ENCODE measurements at places on chromosomes 12 and 14.

GRCh38 chr12:97274386-97274785, 188.2 kb upstream of the RMST start:
- no peak for DNase-seq

GRCh38 chr14:101733211-101733610, 28.3 kb upstream of the PPP2R5C start:
- no peak for DNase-seq

- no peak for DNase-seq
These were observed 224.5 kb upstream of the PELI2 start for GRCh38 chr14:55893705-55894104.

- DNase-seq = no peak
These were observed 18.9 kb downstream of the CMAS start for GRCh38 chr12:22064968-22065367.

GRCh38 chr12:110860833-110861296, 14.1 kb downstream of the CCDC63 start:
- no peak for DNase-seq

DNA sequence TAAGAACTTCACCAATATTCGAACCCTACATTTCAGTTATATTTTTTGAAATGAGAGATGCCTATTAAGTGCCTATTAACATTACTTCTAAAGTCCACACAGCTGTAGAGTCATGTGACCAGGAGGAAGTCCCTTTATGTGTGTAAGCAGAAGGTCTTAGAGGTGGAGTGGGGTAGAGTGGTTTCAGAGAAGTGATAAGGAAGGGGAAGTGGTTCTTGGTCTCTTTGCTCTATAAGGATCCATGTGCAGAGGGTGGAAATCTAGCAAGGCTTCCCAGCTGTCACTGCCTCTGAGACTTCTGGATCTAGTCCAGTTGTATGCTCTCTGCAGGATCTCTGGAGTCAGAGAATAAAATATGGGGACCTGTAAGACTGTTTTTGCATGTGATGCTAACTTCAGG, 673.9 kb downstream of the FLRT2 start:
- no peak for DNase-seq

GRCh38 chr12:3432176-3432742, 58.7 kb upstream of the PRMT8 start:
- no peak for DNase-seq

- no peak for DNase-seq
These were observed 8.4 kb downstream of the MTA1 start for GRCh38 chr14:105427936-105428485.

GRCh38 chr12:80815351-80815750, 98.6 kb downstream of the MYF5 start:
- no peak for DNase-seq

- no peak for DNase-seq
These were observed 22.8 kb downstream of the CRACR2A start for GRCh38 chr12:3730111-3730510.

DNA sequence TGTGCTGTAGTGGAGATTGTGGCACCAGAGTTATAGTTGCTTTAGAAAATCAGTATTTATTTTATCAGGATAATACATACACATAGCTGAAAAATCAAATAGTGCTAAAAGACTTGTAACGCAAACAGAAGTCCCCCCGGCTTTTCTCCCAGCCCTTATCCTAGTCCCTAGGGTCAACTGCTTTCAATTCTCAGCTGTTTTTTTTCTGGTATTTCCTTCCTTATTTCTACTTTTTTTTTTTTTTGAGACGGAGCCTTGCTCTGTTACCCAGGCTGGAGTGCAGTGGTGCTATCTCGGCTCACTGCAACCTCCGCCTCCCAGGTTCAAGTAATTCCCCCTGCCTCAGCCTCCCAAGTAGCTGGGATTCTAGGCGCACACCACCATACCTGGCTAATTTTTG, 8.4 kb upstream of the CTDSP2 start:
- DNase-seq = no peak

DNA sequence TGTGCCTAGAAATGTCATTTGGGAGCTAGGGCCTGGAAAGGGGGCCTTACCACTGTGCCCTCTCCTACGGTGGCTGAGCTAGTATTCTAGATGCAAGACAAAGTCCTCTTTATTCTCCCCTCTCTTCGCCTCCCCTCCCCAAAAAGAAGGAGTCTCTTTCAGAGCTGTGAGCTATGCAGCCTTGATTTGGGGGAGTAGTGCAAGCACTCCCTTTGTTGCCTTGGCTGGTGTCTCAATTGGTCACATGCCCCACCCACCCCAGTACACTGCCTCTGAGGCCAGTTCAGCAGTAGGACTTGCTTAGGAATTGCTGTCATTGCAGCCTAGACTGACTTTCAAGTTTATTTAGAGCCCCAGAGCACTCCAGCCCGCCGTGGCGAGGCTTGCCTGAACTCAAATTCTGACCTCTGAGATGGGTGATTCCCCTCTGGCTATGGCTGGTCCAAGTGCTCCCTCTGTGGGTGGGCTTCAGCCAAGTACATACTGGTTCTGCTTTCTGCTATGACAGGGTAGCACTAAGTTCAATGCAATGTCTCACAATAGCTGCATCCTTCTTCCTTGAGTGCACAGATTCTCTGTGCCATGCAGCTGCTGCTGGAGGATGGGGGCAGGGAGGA, 37.0 kb upstream of the FBXO33 start:
- DNase-seq = no peak

- no peak for DNase-seq
These were observed 53.9 kb upstream of the NCOR2 start for GRCh38 chr12:124621296-124621660.

DNA sequence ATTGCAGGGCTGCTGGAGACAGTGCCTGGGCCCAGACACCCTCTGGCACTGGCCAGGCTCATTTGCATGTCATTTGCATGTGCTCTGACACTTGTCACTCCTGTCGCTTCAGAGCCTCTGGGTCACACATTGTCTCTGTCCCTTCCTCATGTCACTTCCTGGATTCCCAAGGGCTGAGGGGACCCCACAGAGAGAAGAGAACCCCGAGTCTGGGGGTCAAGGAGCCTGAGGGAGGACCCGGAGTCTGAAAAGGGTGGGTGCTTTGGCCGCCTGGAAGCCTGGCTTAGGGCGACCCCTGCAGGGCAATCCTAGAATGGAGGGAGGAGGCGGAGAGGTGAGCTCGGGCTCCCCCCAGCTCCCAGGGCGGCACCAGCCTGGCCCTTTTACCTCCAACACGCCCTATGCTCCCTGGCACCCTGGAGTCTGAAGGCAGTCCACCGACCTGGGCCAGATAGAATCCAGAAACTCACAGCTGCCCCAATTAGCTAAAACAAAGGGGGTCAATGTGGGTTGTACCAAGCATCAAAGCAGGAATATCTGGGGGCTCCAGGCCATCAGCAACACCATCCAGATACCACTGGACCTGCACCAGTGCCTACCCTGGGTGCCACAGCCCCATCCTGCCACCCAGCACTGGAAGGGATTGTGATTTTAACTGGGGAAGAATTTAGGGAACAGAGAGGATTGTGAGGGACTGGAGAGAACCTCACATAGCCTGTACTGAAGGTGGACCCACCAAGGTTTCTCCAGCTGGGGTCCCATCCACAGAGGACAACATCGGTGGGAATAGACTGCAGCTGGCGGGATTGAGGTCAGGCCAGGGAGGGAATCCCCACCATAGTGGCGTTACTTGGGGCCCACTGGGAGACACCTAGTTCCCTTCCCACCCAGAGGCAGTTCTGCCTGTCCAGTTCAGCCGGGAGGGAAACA, 21.8 kb upstream of the KRT78 start:
- DNase-seq = peak; percentile 62

GRCh38 chr14:24518851-24519250, 10.8 kb upstream of the CMA1 start:
- no peak for DNase-seq

- DNase-seq = no peak
These were observed 206.4 kb upstream of the ALG10B start for GRCh38 chr12:38110026-38110699.

- no peak for DNase-seq
These were observed 32.9 kb upstream of the EEA1 start for GRCh38 chr12:92961949-92962348.

- DNase-seq = no peak
These were observed 175.8 kb downstream of the SLC41A2 start for GRCh38 chr12:104782296-104782695.

DNA sequence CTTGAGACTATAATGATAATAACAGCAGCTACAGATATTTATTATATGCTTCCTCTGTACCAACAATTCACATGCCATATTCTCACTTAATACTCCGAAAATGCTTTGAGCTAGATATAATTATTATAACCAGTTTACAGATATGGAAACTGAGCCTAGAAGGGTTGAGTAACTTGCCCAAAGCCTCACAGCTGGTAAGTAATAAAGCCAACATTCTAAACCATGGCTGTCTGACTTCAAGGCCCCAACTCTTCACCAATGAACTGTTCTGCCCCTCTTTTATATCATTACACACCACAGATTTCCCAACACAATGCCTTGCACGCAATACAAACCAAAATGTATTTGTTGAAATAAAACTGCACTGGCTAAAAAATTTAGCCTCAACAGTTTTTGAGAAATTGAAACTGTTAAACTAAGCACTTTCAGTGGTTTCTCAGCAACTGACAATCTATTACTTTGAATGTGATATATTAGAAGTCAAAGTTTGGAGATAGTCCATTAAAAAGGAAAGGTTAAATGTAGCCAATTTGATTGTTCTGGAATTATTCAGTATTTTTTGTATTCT, 222.5 kb upstream of the ARHGAP5 start:
- no peak for DNase-seq

- peak; percentile 90 for DNase-seq
These were observed 23.5 kb upstream of the ZFP36L1 start for GRCh38 chr14:68816183-68816942.

DNA sequence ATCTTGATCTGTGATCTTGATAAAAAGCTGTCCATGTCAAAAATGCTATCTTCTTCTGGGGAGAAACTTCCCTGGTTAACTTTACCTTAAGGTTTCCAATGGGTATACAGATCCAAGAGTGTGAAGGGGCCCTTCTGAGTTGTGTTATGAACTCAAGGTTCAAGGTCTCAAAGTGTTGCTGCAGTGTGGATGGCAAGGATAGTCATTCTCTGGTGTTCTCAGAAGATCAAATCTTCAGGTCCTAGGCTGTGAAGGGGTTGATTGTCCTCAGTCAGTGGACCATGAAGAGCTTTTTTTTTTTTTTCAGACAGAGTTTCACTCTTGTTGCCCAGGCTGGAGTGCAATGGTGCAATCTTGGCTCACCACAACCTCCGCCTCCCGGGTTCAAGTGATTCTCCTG, 114.4 kb downstream of the SPTSSA start:
- no peak for DNase-seq

DNA sequence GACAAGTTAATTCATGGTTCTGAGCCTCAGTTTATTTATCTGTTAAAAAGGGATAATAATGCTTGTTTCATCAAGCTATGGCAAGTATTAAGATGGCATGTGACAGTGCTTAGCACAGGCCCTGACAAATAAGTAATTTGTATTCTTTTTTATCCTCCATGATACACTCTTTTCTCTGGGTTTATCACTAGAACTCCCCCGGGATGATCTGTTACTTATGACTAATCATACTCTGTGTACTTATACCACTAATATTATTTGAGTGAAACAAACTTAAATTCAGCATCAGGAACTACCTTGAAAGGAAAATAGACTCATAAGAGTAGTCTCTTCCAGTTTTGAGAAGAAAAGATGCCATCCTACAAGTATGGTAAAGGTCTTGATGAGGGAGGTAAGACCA, 283.8 kb downstream of the PAWR start:
- DNase-seq = no peak

- DNase-seq = no peak
These were observed 163.3 kb downstream of the DACT1 start for GRCh38 chr14:58801086-58801485.

GRCh38 chr14:56087671-56088471, 30.3 kb upstream of the PELI2 start:
- DNase-seq = no peak

DNA sequence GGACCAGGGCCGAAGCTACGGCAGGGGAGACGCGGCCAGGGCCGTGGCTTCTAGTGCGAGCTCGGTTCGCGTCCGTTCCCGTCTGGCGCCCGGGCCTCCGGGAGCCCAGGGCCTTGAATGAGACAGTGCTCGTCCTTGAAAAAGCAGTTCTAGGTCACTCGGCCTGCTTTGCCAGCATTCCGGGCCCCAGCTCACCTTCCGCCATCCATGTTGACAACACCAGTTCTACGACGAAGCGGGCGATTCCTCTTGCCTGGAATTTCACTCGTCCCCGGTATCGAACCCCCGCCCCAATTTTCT, 4.5 kb downstream of the OR10AD1 start:
- DNase-seq = peak; percentile 24

- no peak for DNase-seq
These were observed 73.7 kb downstream of the TBK1 start for GRCh38 chr12:64525461-64526160.

GRCh38 chr14:53696217-53696965, 260.2 kb downstream of the BMP4 start:
- DNase-seq = no peak

GRCh38 chr12:48816143-48816854, 2.0 kb upstream of the CACNB3 start:
- no peak for DNase-seq

DNA sequence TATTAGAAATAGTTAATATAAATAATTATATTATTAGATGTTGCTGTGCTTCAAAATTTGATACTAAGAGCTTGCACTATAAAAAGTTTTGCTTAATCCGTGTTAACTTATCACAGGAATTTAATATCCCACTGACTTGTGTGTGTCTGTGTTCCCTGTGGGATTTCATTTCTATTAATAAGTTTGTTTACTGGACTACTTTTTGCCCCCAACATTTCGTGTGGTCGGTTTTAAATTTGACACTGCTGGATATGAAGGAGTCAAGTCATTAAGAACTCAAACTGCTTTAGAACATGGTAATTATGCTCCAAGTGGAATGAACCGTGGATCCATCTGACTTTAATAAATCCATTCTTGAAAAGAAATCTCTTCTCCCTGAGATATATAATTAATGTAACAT, 182.2 kb upstream of the NUDT4 start:
- no peak for DNase-seq

GRCh38 chr12:79595273-79595672, 95.5 kb downstream of the PAWR start:
- DNase-seq = no peak

- DNase-seq = no peak
These were observed 444.1 kb downstream of the DIO2 start for GRCh38 chr14:79767251-79767650.

DNA sequence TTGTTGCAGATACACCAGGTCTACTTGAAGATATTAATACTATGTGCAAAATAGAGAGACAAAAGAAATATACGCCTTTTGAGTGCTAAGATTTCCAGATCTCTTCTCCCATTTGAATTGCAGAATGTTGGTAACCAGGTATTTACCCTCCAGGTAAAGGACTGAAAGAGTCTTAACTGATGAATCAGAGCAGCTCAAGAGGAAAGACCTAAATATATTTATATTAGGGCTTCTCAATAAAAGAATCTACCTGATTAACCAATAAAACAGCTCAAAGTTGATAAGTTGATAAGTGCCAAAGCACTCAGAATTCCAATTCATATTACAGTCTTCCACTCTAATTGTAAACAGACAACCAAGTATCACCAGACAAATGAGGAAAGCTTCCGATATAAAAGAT, 59.2 kb downstream of the ZNF641 start:
- DNase-seq = no peak

- peak; percentile 42 for DNase-seq
These were observed at the start of gene DDN for GRCh38 chr12:48999371-49000131. TSS of gene DDN (minus strand) at chr12:48999375. CDS start at chr12:48999287, 88 bp downstream.
